Stimulated activated CD4-positive, alpha-beta T cell treated with anti-CD3 and anti-CD28 coated beads, Interleukin-1b, Interleukin-23, amount 100 ng/mL, for 1 hour (primary cell): ENCODE measurements at places on chromosomes 2 and 18.

GRCh38 chr2:120760446-120761135 lies 24.9 kb downstream of the GLI2 start:
- no peak for DNase-seq

- DNase-seq, result no peak
Observed at GRCh38 chr2:235234736-235235135, 259.1 kb upstream of the AGAP1 start.

GRCh38 chr2:100610381-100610831 lies 47.6 kb downstream of the PDCL3 start:
- peak; percentile 55 for DNase-seq

GRCh38 chr2:240871071-240871958 lies 2.7 kb downstream of the AGXT start:
- no peak for DNase-seq

DNA sequence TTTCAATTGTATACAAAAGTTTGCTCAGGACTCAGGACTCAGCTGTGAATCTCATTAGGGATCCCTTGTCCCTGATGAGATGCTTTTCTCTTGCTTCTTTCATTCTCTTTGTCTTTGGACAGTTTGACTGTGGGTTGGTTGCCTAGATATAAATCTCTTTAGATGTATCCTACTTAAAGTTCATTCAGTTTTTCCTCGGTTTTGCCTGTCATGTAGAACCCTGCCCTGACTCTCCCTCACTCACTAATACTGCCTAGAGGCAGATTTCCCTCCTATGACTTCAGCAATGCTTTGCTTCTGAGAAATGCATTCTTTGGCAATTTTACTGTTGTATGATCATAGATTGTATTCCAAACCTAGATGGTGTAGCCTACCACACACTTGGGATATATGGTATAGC lies 421.4 kb upstream of the TCF4 start:
- no peak for DNase-seq

GRCh38 chr2:208062113-208062512 lies 36.8 kb upstream of the PLEKHM3 start:
- DNase-seq, result no peak

DNA sequence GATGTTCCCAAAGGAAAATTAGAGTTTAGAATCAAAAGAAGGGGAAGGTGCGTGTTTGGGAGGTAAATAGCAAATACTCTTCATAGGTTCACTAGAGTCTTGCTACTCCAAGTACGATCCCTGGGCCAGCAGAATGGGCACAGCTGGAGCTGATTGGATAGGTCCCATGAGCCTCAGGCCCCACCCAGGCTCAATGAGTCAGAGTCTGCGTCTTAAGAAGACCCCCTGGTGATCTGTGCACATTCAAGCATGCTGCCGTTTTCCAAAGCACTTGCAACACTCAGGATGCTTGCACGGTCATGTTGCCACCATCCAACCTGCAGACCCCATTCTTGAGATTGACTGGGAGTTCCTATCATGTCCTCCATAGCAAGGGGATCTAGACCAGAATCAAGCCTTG lies 40.5 kb downstream of the ABCG8 start:
- no peak for DNase-seq

DNA sequence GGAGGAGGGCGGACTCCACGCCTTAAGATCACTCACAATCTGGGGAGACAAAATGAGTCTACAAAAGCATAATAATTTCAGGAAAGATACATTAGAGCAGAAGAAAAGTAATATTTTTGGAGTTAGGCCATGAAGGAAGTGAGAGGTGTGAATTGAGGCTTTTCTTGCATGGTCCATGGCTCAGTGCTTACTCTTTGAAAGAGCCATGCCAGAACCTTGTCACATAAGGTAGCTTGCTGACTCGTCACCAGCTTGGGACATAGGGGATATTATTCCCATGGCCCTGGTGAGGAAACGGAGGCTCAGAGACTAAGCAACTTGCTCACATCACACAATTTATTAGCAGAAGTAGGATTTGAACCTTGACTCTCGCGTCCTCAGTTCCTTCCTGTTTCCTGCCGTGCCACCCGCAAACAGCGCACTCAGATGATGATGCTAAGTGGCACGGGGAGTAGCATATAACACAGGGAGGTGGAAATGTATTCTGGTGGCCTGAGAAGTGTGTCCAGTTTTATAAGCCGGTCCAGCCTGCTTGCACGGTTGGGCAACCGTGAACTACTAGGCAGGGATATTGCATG lies 312.2 kb upstream of the EPAS1 start:
- no peak for DNase-seq

DNA sequence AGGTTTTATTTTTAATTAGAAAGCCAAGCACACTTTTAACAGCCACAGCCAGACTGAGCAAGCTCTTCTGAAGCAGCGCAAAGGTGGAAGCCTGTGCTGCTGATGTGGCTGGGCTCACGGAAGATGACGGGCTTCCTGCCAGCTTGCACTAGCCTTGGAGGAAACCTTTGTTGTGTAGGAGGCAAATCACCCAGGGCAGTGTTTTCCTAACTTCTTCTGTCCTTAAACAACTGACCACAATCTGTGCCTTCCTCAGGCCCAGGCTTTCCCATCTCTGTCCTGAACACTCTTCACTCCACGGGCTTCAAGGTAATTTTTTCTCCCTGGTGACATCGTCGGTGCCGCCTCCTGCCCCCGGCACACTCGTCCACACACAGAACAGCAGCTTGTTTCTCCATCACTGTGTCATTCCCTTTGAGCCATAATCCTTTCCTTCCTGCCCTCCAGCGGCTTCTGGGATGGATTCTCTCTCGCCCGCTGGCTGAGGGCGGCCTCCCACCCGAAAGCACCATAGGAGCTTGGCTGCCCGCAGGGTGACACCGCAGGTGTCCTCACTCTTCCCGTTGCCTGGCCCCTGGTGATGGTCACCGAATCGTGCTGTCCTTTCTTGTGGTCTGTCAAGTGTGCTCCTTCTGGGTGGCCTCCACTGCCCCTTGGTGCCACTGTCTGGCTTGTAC lies 31.1 kb upstream of the INHBB start:
- no peak for DNase-seq

GRCh38 chr2:160278101-160278878 lies 78.2 kb upstream of the ITGB6 start:
- no peak for DNase-seq

- DNase-seq, result no peak
Observed at GRCh38 chr2:20231598-20232026, 6.7 kb upstream of the SDC1 start.

DNA sequence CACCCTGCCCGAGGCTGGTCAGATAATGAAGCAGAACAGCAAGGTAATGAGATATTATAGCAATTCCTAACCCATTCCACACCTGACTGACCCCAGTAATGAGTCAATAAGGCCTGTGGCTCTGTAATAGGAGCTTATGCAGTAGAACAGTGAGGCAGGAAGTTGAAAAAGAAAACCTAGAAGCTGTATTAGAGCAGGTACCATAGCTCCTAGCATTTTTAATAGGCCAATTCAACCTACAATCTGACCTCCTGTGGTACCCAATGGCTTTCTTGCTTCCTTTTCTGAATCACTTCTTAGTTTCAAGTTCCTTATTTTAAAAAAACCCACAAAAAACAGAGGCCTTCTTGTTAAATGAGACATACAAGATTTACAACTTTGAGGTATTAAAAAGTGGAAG lies 43.6 kb upstream of the MAP2 start:
- DNase-seq, result no peak
